ENCODE measurements at places on chromosomes 3 and 15.

DNA sequence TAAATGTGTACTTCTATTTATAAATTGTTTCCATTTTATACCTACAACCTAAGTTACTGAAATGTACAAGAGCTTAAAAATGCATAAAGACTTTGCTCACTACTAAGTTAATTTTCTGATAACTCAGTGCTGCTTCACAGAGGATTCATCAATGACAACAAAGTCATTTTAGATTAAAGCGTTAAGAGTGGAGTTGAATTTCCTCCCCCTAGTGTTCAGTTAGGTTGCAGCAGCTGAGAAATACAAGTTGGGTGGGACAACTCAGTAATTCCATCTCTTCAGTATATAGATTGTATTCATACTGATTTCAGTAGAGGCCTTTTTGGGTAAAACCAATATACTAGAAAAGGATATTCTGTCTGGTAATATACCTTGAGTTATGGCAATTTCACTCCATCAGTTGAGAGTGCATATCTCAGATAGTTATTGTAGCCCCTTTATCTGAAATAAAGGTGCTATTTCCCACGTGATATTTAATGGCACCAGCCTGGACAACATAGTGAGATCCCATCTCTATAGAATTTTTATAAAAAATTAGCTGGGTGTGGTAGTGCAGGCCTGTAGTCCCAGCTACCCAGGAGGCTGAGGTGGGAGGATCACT lies 6.9 kb upstream of the RPL35A start:
- no peak for DNase-seq

DNA sequence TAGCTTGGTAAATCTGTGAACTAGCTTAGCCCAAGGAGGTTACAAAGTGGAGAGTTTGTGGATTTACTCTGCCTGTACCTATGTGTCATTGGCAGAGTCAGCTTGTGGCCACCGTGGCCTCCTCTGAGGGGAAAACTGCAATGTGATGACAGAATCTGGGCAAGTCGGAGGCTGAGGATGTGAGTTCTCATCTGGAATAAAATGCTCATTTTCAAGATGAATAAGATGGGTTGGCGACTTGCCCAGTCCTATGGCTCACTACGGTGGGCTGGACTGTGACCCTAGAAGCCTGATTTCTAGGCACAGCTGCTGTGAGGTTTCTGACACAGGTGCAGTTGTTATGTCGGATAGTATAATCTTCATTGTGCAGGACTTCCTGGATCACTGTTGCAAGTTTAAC lies 83.7 kb downstream of the ETV5 start:
- DNase-seq: no peak

DNA sequence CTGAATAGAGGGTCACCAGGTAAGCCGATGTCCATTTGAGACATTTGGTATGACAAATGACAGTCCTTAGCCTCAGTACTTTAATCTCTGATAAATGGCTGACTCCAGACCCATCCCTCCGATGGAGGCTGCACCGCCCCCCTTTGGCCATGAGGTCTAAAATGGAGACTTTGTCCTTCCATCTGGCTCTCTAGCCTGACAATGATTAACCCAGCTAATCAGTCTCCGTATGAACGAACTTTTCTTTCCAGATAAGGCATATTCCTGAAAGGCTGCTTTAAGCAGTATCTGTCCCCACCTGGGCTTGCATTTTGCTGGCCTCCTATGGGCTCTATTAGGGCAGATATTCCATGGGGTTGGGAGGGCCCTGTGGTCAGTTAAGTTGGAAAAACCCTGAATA lies 10.8 kb upstream of the MYZAP start:
- no peak for DNase-seq

- no peak for DNase-seq
Observed at GRCh38 chr3:130663092-130663491, 83.5 kb downstream of the PIK3R4 start.

DNA sequence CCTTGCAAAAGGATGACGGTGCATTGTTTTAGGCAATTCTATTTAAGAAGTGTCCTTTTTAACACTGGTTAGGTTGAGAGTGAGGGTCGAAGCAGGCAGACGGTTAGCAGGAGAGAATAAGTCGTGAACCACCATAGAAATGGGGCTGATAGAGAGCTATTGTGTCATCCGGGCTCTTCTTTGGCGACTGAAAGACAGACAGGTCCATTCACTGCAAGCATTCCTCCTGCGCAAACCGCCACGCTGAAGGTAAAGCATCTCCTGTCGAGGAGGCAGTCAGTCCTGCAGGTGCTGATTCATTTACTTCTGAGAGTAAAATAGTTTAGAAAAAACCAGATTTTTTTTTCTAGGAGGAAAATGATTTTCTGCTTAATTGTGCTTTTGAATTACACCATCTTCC lies 1002.8 kb upstream of the NR2F2 start:
- peak; percentile 52 for DNase-seq

GRCh38 chr3:45545476-45545875 lies 49.1 kb upstream of the LIMD1 start:
- DNase-seq: no peak

- DNase-seq: no peak
Observed at GRCh38 chr3:115822579-115822978, 199.3 kb downstream of the GAP43 start.

DNA sequence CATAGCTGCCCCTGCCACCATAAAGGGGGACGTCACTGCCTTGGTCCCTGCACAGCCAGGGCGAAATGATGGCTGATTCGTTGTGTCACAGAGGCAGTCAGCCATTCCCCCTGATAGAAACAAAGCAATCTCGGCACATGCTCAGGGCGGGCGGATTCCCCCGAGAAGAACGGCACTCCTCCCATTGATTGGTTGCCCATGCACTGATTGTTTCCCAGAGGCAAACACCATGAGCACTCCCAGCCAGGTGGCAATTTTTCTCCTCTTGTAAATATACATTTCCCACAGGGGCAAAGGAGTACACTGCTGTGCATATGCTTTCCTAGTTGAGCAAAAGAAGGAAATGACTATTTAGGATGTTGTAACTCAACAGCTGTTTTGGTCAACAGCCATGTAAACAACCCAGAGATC lies 56.5 kb downstream of the KY start:
- no peak for DNase-seq

DNA sequence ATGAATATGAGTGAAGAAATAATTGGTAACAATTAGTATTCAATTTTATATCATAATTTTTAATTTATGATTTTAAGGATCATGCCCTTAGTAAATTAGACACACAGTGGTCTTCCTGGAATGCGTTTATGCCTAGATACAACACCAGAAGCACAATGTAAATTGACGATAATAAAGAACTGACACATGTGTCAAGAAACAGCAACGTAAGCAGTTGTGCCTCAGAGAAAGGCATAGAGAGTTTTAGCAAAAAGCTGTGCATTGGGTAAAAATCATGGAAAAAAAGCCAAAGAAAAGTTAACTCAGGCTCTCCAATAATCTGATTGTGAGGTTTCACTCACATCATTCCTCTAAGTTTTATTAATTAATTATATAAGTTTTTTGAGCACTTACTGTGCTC lies 37.0 kb upstream of the CNTN6 start:
- DNase-seq: no peak

DNA sequence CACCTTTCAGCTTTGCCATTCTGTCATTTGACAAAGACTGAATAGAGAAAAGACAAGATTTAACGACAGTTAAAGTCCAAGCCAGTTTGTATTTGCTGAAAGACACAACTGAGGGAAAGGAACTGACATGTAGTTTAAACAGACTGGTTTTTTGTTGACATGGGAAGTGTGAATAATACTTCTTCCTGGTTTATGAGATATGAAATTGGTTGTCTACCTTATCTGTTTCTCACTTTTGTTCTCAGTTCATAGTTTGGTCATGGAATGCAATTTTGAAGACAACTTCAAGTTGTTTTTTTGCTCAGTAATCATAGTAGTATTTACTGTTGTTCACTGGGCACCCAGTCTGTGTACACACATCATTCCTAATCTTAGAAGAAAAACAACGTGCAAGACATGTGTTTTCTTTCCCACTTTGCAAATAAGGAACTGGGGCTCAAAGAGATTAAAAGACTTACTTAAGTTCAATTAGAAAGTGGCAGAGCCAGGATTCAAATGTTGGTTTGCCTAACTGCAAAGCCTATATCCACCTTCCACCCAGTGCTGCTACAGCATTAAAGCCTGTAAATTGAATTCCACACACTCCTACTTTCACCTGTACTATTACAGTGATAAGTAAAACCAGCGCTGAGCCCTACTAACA lies 103.5 kb downstream of the LPP start:
- no peak for DNase-seq

DNA sequence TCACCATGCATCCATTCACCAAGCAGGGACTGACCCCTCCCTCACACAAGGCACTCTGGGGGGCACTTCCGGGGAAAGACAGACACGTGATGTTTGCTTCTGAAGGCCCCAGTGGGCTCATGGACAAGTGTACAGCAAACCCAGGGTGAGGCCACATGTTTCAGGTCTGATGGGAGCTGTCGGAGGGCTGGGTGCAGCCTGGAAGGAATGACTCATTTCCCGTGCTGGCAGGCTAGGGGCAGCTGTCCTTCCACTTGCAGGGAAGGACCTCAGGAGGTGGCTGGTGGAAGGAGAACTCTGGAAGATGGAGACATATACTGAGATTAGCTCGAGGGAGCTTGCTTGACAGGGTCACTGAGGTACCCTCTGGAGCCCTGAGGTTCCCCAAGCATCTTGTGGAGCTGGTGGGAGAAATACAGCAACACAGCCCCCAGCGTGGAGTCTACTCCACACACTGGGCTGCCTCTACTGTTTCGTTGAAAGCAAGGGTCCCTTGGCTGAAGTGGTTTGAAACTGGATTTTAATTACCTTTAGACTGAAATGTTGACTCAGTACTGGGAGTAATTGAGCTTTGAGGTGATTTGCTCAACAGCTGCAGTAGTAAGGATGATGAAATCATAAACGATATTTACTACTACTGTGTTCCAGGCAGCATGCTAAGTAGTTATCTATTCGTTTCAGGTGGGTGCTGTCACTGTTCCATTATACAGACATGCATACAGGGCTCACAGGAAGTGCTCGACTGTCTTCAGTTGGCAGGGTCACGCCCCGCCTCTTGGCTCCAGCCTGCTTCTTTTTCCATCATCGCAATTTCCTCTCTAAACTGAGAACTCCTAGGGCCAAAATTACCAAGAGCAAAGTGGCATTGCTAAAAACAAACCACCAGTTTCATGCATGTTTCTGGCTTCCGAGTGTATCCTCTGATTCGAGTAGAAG lies 230.4 kb downstream of the ADAMTS17 start:
- DNase-seq: peak; percentile 12

DNA sequence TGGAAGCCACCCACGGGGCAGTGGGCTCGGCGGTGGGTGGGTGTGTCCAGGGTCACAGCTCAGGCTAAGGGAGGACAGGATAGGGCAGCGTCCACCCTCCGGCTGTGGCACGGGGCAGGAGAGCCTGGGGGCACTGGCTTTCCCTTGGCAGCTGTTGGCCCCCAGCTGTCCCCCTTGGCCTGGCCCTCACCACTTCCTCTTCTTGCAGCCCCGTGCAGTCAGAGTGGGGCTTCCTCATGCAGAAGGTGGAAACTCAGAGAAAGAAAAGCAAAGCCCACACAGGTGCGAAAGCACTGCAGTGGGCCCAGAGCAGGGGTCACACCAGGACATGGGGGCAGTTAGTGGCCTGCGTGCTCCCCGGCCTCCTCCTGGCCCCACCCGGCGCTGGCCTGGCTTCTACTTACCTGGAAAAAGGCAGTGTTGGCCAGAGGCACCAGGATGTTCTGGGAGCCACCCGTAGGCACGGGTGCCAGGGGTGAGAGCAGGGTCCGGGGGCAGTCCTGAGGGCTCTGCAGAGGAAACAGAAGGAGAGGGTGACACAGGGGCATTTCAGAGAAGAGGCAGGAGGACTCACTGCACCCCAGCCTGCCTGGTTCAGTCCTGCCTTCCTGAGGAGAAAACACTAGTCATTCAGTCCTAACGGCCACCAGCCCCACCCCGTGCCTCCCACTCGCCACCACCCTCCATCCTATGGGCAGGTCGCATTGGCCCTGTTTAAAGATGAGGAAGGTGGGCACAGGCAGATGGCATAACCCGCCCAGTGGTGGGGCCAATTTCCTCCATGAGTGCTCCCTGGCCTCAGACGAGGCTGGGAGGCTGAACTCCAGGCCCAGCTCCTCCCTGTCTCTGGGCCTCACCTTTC lies 28.3 kb downstream of the PLXND1 start:
- no peak for DNase-seq

DNA sequence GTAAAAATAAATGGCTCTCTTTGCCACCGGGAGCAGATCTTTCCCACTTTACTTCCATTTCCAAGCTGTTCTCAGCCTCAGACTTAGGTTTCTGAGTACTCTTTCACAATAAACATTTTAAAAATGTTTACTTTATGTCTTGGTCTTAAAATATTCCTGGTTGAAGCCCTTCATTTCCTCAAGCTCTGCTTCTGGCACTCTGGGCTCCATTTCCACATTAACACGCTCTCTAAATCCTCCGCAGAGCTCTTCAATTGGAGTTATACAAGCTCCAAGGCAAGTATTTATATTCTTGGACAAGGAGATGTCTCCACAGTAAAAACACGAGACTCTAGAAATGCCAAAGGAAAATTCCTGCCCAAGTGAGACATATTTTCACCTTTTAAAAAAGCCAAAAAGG lies 169.3 kb downstream of the GREM1 start:
- DNase-seq: no peak

GRCh38 chr15:67086637-67086914 lies 21.2 kb downstream of the SMAD3 start:
- no peak for DNase-seq

DNA sequence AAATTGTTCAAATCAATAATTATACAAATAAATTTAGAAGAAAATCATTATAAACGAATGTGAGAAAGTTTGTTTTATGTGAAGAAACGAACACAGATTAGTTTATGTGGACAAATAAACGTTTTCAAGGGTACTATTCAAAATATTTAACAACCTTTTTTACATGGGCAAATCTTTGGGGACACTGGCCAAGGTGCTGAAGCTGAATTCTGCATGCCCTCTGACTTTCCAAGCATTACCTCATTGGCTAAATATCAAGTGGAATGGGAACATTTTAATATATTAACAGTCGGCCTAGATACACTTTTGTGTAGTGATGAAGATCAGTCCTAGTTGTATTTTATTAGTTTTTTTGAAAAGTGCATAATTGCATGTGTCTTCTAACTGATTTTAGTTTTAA lies 636.4 kb upstream of the DPPA4 start:
- DNase-seq: no peak

DNA sequence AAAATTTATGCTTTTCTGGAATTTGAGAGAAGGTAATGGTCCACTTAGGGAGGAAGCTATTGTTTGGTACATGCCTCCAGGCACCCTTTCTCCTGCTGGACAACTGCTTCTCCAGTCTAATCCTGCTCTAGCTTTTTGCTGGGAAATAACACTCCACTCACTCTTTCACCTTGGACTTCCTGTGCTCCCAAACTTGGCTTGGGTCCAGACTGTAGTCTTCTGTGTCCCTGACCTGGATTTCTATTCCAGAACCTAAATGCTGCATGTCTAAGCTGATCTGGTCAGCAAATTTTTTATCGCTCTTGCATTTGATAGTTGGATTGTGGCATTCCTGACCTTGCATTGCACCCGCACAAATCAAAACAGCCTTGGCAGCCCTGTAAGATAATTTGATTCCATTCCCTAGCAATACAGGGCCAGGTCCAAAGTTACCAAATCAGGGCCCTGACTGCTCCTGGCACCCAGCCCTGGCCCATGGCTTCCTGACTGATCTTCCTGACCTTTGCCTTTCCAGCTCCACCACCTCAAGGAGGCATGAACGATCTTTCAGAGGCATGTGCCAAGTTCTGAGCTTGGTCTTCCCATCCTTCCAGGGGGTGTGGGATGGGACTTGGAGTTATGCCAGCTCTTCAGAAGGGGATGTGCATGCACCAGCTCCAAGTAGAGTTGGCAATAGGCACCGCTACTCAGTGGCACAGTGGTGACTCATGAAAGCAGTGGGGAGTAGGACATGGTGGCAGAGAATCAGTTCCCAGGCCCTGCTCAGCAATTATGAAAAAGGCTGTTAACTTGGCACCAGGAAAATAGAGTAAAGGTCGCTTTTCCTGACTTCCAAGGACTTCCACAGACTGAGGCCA lies 43.9 kb upstream of the GOLGA8J start:
- DNase-seq: peak; percentile 75
